Osteoblast (primary cell): ENCODE measurements at places on chromosomes 5 and 9. TPM values are rescaled to one million over a fixed set of nuclear protein-coding genes. Genes with fewer than 3 reads are reported as not detected.

GRCh38 chr5:115272297-115272958 is 9.8 kb upstream of the PGGT1B start:
- DNase-seq = no peak

DNA sequence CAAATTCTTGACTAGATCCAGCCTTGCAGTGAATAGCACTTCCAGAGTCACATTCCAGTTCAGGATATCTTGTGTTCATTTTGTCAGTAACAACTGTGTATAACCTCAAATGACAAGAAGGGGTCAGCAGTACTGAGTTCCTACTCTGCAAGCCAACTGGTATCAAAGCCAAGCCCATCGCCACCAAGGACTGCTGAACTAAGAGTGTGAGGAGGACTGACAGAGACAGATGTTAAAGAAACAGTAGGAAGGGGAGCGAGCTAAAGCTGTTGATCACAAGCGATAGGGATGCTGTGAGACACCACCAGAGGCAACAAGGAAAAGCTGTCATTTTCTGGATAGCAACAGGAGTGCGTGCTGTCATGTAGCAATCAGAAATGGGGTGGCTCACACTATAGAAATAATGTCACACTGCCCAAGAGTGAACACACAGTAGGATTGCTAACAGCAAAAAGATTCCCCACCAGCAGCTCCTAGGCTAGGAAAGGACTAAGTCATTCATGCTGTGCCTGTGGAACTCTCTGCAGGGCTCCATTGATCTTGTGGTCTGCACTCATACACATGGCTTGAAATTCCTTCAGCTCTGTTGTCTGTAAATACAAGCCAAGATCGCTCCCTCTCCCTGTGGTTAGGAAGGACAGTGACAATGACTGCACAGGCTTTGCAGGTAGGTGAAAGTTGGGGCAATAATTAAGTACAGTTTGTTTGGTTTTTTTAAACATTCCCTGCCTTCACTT is 658.6 kb downstream of the NR2F1-AS1 start:
- DNase-seq = no peak

DNA sequence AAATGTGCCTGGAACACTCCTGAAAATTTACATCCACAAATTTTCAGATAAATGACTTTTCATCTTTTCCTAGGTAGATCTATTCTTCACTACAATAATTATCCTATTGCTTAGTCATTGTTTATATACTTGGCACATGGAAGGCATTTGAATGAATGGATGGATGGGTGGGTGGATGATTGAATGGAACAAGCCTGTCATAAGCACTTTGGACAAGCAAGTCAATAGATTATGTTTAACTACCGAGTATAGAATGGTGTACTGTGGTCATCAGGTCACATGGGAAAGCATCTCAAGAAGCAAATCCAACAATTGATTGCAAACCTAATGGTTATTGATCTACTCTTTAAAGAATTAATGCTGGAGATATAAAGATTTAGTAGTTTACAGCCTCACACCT is 114.4 kb upstream of the DMRTA1 start:
- DNase-seq = no peak

GRCh38 chr5:39158127-39158593 is 61.2 kb downstream of the FYB1 start:
- no peak for DNase-seq

- no peak for DNase-seq
Observed at GRCh38 chr5:80487444-80487828, 464 bp upstream of the FAM151B start.

GRCh38 chr5:160843240-160843639 is 8.8 kb downstream of the ATP10B start:
- DNase-seq = no peak

GRCh38 chr5:5881294-5881693 is 458.8 kb downstream of the ICE1 start:
- no peak for DNase-seq

GRCh38 chr9:70668751-70669150 is 254.3 kb upstream of the KLF9 start:
- no peak for DNase-seq

- DNase-seq = no peak
Observed at GRCh38 chr5:62741761-62742160, 163.1 kb downstream of the LRRC70 start.

GRCh38 chr9:70746760-70747159 is 332.3 kb upstream of the KLF9 start:
- DNase-seq = no peak

PCDH1 gene
- 0.29 and 1.4 TPM in 2 replicates for total RNA-seq

GRCh38 chr9:91863469-91863868 is 86.6 kb downstream of the ROR2 start:
- DNase-seq = no peak

DNA sequence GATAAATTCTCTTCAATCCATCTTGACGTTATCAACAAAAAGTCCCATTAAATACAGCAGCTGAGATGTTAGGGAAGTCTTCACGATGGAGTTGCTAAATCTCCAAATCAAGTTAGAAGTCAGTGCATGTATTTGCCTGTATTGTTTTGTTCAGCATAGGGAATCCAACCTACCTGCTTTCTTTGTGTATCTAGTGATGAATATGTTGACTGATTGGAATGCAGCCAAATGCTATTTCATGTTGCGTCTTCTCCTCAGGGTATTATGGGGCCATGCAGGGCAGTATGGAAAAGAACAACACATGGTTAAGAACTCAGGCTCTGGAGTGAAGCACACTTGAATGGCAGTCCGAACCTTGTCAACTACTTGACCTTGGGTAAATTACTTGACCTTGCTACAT is 529.5 kb upstream of the ZNF462 start:
- DNase-seq = no peak

DNA sequence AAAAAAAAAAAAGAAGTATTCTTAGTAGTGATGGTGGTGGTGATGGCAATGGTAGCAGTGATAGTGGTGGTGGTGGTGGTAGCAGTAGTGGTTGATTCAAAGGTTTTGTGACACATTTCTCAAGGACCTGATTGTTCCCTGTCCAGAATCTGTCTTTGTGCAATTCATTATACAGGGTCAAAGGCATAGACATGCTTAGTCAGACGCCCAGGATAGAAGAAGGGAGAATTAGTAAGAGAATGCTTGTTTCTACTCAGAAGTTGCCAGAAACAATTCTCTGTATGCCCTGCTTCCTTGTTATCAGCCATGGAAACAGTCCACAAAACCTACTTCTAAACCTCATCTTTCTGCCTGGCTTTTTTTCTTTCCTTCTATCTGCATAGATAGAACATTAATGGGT is 89.4 kb downstream of the SLC44A1 start:
- no peak for DNase-seq

UBE2D2 gene
- 52.8 and 58.6 TPM in 2 replicates for total RNA-seq

DNA sequence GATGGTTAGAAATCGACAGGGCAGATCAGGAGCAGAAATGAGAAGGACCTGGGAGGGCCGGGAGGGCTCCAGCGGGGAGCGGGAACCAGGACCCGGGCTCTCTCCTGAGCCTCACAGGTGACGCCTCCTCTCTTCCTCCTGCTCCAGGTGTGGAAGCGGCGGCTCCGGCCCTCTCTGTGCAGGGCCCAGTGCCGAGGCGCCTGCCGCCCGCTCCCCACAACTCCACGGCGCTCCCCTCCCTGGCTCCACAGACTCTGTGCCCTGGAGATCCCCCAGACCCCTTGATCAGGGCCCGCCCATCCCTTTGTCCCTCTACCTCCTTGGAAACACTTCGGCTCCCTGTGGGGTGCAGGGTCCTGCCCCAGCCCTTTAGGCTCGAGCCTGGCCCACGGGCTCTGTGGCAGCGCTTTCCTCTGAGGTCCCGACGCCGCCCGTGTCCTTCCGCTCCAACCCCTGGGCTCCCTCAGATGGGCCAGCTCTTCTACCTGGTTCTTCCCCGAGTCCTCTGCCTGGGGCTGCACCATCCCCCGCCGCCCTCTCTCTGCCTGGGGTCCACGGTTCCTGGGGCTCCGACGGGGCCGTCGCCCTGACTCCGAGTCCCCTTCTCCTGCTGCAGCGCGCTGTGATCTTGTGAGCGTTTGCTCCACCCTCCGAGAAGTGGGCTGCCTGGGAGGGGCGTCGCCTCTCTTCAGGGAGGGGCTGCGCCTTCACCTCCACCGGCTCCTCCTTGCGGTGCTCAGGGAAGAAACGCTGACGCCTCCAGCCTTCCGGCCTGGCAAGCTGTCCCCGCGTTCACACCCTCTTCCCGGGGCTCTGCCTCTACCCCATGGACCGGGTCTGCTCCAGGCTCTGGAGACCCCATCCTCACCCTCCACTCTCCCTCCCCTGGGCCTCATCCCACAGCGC is 22.4 kb upstream of the SLC6A3 start:
- peak; percentile 66 for DNase-seq

DNA sequence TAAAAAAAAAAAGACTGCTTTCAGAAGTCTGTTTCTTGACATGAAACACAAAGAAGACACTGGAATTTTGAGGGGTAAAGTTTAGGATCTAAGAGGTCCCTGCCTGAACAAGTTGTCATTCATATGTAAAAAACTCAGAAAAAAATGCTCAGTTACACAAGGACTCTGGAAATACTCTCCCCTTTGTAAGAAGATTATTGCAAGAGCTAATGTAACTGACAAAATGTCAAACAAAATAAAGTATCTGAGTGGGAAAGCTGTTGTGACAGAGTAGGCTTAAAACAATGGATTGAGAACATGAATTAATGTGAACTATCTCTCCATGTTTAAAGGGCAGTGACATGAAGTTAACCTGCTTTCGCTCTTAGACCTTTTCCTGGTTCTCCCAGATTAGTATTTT is 416.7 kb upstream of the TYRP1 start:
- DNase-seq = no peak

- no peak for DNase-seq
Observed at GRCh38 chr5:78500871-78501270, 140.5 kb downstream of the SCAMP1 start.

GGTA1 gene
- not detected in 2 replicates for total RNA-seq

PTGR1 gene
- 55.1 and 62.6 TPM in 2 replicates for total RNA-seq

GRCh38 chr9:86341007-86341491 is 13.2 kb downstream of the TUT7 start:
- DNase-seq = no peak

DNA sequence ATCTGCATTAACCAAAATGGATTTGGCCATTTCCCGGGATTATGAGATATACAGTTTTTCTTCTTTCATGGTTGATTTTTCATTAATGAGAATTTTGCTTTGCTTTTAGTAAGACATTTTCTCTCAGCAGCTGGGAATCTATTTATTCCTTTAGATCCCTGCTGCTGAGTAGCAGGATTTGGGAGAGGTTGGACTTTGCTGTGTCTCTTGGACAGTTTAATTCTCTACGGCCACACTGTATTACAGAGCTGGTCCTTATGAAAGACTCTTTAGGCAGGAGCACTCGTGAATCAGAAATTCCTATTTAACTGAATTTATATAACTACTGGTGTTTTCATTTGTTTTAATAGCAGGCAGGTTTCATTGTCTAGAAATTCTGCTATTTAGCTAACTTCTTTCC is 1.6 kb downstream of the UNC13B start:
- no peak for DNase-seq

DNA sequence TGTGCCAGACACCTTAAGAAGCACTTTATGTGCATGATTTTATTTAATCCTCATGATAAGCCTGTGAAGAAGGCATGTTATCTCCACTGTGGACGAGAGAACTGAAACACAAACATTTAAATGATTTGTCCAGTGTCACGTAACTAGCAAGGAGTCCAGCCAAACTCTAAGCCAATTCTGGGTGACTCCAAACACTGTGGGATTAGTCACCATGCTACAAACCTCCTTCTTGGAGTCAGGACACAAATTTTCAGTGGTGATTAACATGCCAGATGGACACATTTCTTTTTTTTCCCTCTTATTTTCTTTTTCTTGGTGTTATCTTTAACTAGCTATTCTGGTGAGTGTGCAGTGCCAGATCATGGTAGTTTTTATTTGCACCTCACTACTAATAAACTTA is 316.8 kb downstream of the NDUFS4 start:
- DNase-seq = peak; percentile 91

PITX1 gene
- 8.3 and 9.8 TPM in 2 replicates for total RNA-seq

CMBL gene
- total RNA-seq = 9.0 and 13.8 TPM in 2 replicates

- DNase-seq = no peak
Observed at GRCh38 chr9:123756484-123757106, 173.3 kb downstream of the DENND1A start.

DNA sequence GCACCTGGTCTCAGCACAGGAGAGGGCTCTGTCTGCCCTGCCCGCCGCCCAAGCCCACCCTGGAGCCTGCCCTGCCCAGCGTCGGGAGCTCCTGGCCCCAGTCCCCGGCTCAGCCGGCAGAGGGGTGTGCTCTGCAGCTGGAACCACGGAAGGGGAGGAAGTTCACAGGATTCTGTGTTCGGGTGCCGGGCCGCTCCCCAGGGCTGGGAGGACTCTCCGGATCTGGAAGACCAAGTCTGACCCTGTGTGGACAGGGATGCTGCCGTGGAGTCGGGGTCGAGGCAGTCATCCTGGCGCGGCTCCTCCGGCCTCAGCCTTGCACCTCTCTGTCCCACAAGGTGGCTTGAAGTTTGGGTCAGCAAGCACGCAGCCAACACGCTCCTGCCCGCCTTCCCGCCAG is 78.6 kb downstream of the KCNT1 start:
- DNase-seq = no peak

DNA sequence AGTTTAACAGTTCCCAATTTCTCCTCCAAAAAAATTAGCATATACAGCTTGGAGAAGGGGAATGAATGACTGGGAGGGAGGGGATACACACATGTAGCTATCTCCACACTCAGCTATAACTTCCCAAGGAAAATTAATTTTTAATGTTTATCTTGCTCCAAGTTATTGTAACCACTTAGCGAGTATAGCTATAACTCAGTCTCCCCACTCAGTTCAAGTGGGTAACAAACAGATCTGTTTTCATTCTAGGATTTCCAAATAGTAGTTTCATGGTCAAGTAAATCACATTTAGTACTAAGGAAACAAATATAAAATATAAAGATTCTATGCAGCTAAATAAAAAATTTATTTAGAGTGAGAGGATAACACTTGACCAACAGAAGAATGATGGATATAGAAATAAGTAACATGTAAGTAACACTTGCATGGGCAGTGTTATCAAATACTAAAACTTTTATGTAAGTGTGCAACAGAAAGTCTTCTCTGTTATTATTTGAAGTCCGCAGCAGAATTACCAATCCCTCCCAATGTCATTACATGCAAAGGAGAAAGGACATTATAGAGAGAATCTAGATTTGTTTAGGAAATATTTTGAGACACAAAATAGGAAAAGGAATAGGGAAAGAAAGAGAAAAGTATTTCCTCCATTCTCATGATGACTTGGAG is 10.2 kb upstream of the NFIB start:
- DNase-seq = no peak

GRCh38 chr9:137176302-137177182 is 4.7 kb upstream of the TMEM210 start:
- DNase-seq = peak; percentile 99

DNA sequence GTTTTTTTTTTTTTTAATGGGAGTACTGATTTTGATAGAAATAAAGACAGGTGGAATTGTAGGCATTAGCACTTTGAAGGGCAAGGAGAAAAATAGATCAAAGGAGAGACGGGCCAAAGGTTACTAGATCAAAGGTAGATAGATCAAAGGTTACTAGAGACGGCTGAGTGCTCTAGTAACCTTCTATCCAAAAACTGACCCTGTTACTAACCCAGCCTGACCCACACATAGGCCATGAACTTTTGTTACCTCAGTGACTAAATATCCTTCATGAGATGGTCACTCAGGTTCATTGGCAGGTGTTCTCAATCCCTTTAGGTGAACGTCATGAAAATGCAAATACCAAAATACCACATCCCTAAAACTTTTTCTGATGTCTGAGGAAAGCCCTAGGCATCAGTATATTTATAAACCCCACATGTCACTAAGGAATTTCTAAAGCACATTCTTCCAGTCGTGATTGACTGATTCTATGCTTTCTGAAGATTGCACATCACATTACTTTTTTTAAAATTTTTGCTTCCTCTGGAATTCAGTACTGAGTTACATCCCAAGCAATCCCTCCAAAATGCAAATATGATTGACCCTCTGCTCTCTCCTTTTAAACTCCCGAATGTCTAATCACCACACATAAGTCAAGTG is 772.7 kb downstream of the BRINP1 start:
- no peak for DNase-seq
